CD4-positive, alpha-beta T cell treated with Interleukin-21 for 1 hour (primary cell): ENCODE measurements at places on chromosomes 7 and 10.

- DNase-seq, result no peak
Measured at GRCh38 chr7:127366680-127367079, 25.8 kb downstream of the ZNF800 start.

DNA sequence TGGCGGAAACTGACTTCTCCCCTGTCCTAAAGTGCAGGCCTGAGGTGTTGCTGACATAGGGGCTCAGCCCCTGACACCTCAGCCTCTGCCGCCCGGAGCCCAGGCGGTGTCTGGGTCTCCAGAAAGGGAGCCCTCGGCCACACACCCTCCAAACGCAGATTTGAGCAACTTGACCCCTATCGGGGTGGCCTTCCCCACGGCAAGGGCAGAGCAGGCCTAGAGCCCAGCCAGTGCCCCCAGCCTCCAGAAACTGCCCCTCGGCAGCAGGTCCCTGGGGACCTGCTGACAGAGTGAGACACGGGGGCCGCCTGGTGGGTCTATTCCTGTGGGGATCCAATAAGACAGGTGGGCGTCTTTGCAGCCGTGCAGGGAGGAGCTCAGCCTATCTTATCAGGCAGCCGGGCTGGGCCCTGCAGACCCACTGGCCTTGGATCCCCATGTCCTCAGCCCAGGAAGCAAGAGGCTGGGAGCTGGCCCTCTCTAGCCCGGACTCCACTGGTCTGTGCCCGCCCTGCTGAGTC, 11.0 kb downstream of the TMEM184A start:
- no peak for DNase-seq

- no peak for DNase-seq
Measured at GRCh38 chr10:121138918-121139317, 287.8 kb downstream of the WDR11 start.

GRCh38 chr10:14009371-14010100, 321.2 kb downstream of the FRMD4A start:
- peak; percentile 77 for DNase-seq
